NCI-H69 (cell line): ENCODE measurements at places on chromosomes 5 and 9.

- DNase-seq, result no peak
These were observed 258.8 kb upstream of the CHD1 start for GRCh38 chr5:99187611-99188010.

DNA sequence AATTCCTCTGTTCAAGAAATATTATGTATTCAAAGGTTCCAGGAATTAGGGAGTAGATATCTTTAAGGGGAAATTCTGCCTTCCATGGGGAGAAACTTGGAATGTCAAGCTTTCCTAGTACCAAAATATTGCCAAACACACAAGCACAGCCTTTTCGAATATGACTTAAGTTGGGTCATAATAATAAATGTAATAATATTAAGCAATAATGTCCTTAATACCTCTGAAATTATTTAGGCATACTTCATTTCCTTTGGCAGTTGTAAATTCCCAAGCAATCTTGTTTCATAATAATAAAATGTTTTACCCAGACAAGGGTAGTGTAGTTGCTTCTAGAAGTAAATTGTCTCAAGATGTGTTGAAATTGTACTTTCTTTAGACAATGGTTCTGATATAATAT is 630.3 kb upstream of the CDH18 start:
- DNase-seq, result no peak

- DNase-seq, result no peak
These were observed 86.3 kb downstream of the UBE2R2 start for GRCh38 chr9:33903157-33903780.

- DNase-seq, result peak; percentile 70
These were observed 1.2 kb downstream of the DUSP1 start for GRCh38 chr5:172769616-172770373.

GRCh38 chr9:135299239-135299590 is 180.4 kb upstream of the PPP1R26 start:
- no peak for DNase-seq

DNA sequence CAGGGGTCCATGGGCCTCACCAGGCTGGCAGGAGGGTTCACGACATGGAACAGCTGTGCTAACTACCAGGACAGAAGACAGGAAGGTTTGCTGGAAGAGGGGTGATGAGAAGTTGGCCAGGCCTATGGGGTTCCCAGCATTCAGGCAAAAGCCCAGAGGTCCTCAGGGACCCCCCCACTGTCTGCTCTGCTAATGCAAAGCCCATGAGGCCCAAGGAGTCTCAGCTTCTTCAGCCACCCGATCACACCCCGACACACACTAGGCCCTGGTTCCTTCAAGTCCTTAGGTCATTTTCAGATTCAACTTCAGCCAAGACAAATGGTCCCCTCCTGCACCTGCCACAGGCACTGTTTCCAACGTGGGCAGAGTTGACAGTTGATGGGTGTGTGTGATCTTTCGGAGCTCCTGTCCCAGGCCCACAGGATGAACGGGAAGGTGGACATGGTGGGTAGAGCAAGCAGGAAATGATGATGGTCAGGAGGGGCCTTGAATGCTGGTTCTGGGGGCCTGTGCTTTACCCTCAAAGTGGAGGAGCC is 20.4 kb downstream of the ADAMTS2 start:
- DNase-seq, result no peak

DNA sequence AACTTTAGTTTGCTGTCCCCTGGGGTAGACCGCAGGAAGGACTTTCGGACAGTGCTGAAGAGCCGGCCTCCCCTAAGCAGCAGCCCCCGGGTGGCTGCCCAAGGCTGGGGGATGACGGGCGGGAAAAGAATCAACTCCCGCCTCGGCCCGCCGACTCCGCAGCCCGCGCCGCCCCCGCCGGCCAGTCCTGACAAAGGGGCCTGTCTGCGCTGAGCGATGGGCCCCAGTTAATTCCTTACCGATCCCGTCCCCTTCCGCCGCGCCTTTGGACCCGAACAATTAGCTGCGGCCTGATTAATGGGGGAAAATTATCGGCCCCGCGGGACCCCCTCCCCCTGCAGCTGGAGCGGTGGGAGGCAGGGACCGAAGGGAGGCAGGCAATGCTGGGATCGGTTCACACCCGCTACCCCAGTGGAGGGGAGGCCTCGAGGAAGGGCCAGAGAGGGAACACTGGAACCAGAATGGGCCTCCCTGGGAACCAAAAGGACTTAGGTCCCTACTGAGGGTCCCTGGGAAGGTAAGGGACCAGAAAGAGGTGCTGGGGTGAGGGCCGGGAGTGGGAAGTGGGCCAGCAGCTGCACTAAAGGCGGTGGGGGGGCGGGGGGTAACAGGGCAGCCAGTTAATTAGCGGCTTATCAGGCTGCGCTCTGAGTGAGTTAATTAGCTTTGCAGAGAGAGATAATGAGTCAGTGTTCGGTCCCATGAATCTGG is 4.2 kb downstream of the ARID3C start:
- peak; percentile 48 for DNase-seq
